ENCODE measurements at places on chromosomes 11 and 22.

- DNase-seq, result no peak
Measured at GRCh38 chr22:46175631-46176030, 25.3 kb downstream of the PPARA start.

- no peak for DNase-seq
Measured at GRCh38 chr11:129849447-129850130, 33.9 kb downstream of the TMEM45B start.

GRCh38 chr11:67317888-67318555 is 14.7 kb downstream of the SSH3 start:
- no peak for DNase-seq

GRCh38 chr11:61577383-61578118 is 3.3 kb downstream of the SYT7 start:
- no peak for DNase-seq

GRCh38 chr22:46673662-46674236 is 53.6 kb downstream of the GRAMD4 start:
- DNase-seq, result no peak

GRCh38 chr11:88341522-88342251 is 4.2 kb upstream of the CTSC start:
- DNase-seq, result no peak

GRCh38 chr11:18452927-18453326 is 2.7 kb upstream of the LDHAL6A start:
- DNase-seq, result no peak

GRCh38 chr11:107777110-107777509 is 65.3 kb upstream of the SLN start:
- no peak for DNase-seq

DNA sequence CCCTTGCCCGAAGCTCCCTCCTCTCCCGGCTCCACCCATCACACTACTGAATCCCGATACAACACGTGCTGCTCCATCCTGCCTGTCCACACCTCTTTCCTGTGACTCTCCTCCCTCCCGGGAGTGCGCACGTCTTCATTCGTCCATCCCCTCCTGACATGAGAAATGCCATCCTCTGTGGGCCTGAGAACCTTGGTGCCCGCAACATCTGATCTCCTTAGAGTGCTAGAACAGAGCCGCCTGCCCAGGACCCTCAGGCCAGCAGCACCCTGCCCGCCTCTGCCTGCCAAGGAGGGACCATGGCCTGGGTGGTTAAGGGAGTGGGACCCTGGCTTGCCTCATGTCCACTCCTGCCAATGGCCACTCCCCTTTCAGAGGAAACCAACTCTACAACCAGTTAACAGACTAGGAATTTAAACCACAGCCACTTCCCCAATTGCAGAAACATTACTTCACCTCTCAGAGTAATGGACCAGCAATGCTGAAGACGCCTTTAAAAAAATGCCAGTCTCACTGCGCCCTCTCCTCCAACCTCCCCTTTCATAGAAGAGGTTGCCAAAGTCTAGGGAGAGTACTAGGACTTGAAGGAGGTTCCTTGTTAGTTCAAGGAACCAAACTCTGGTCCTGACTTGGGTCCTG is 466.3 kb downstream of the OPCML start:
- DNase-seq, result no peak

DNA sequence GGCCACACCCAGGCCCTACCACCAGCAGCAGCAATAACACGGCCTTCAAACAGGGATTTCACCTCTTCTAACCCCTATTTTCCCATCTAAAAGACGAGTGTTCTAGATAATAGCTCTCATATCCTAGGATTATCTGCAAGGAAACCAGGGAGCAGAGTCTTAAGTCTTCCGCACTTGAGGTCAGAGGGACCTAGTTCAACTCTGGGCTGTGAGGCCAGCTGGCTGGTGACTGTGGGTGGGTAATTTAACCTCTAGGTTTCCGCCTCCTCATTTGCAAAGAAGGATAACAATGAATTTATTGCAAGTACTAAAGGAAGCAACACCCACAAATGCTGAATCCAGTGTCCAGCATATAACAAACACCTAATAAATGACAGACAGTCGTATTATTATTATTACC is 70.1 kb downstream of the LARGE1 start:
- DNase-seq, result no peak
